ENCODE measurements at places on chromosomes 11 and 22.

GRCh38 chr11:127238321-127238720 lies 237.8 kb upstream of the KIRREL3 start:
- no peak for DNase-seq
- H3K27ac ChIP-seq: no peak overlapping the region
- H3K36me3 ChIP-seq: no peaks in the 10 kb centered on the region
- peaks cover 2% of the 10 kb centered on the region for H3K4me1 ChIP-seq

GRCh38 chr11:13329670-13330356 lies 52.2 kb downstream of the BMAL1 start:
- no peak for DNase-seq
- peaks cover 3% of the 10 kb centered on the region for H3K4me1 ChIP-seq
- no peak overlapping the region for H3K4me3 ChIP-seq
- H3K36me3 ChIP-seq: no peaks in the 10 kb centered on the region
- peaks cover 2% of the 10 kb centered on the region for H3K27me3 ChIP-seq

- H3K36me3 ChIP-seq: peaks cover 4% of the 10 kb centered on the region
- no peak overlapping the region for H3K27ac ChIP-seq
- peaks cover 3% of the 10 kb centered on the region for H3K27me3 ChIP-seq
- H3K4me1 ChIP-seq: no peaks in the 10 kb centered on the region
Measured at GRCh38 chr22:16935209-16935608, 72.8 kb downstream of the GAB4 start.

GRCh38 chr22:38032681-38033521 lies 24.3 kb upstream of the PICK1 start:
- peaks cover 12% of the 10 kb centered on the region for H3K4me1 ChIP-seq
- no peak overlapping the region for H3K4me3 ChIP-seq
- no peaks in the 10 kb centered on the region for H3K36me3 ChIP-seq
- peaks cover 20% of the 10 kb centered on the region for H3K27me3 ChIP-seq
